ENCODE measurements at places on chromosomes 4 and X.

- no peak for DNase-seq
Measured at GRCh38 chr4:174358829-174359228, 75.1 kb downstream of the CEP44 start.

DNA sequence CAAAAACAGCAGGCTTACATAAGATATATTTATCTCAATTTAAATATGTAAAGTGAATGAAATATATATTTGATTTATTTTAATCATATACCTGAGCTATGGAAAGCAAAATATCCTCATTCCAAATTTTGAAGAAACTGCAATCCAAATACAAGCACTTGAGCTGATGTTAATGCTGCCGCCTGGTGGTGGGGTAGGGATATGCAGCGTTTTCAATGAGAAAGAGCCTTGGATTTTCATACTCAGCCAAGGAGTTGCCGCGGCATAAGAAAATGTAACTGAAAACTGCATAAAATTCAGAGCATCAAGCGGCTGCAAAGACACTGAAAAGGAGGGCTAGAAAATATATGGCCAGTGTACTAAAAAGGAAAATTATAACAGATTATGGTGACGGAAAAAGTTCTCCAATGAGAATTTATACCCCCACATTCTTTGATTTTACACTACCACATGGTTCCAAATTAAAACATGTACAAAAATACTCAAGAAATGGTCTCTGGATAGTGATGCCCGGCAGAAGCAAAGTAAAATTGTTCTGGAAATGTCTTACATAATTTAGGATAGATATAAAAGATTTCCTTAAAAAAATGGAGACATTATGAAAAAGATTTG, 660.3 kb upstream of the PITX2 start:
- peak; percentile 3 for DNase-seq

GRCh38 chrX:40097504-40098263, at the start of gene BCOR:
BCOR (minus strand) TSS chrX:40097958; CDS start chrX:40077929, 20,029 bp downstream.
- peak; percentile 48 for DNase-seq

- no peak for DNase-seq
Measured at GRCh38 chr4:48841045-48841827, 10.3 kb downstream of the OCIAD1 start.

DNA sequence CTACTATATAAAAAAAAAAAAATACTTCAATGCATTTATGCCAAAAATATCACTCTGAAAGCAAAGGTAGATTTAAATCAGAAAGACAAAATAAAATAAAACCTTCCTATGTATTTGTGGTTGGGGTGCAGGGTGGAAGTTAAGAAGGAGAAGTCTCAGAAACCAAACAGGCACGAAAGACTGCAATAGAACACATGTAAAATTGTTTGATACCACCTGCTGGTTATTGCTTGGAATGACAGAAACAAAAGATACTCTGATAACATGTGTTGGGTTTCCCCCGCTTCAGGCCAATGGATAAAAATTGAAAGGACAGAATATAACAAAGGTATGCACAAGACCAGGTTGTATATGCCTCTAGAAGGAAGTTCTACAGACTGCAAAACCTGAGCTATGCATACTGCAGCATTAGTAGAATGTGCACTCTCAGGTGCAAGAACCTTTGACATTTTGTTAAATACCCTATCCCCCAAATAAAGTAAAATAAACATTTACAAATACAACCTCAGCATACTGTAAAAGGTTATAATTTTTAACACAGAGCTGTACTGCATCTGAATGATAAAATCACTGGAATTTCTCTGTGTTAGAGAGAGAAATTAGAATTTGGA, 118.8 kb downstream of the GABRA2 start:
- DNase-seq: no peak

- no peak for DNase-seq
Measured at GRCh38 chr4:115154826-115155225, 41.4 kb upstream of the NDST4 start.

DNA sequence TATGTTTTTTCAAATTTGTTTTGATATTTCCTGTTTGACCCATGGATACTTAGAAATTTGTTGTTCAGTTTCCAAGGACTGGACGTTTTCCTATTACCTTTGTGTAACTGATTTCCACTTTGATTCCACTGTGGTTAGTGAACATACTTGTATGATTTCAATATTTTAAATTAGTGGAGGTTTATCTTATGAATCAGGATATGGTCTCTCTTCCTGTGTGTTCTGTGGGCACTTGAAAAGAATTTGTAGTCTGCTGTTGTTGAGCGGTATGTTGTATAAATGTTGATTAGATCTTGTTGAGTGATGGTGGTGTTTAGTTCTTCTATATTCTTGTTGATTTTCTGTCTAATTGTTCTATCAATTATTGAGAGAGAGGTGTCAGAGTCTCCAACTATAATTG, 21.2 kb upstream of the LAMTOR3 start:
- no peak for DNase-seq

- no peak for DNase-seq
Measured at GRCh38 chr4:154960476-154960875, 179.4 kb downstream of the RBM46 start.

- DNase-seq: no peak
Measured at GRCh38 chr4:55078987-55079386, 46.4 kb downstream of the KDR start.

All from stimulated activated CD4-positive, alpha-beta T cell treated with anti-CD3 and anti-CD28 coated beads, Interleukin-1b, Interleukin-23, amount 100 ng/mL, for 1 hour (primary cell).